Smooth muscle cell of bladder (primary cell): ENCODE measurements at places on chromosomes 3 and 15. TPM values are rescaled to one million over a fixed set of nuclear protein-coding genes. Genes with fewer than 3 reads are reported as not detected.

Gene GLDN
- total RNA-seq, result 26.8 and 75.1 TPM in 2 replicates

Gene COL6A5
- not detected in 2 replicates for total RNA-seq

Gene IL5RA
- not detected in 2 replicates for total RNA-seq

Gene STARD5
- total RNA-seq, result 11.8 and 23.0 TPM in 2 replicates

Gene SELENOS
- 72.7 and 85.5 TPM in 2 replicates for total RNA-seq

Gene VEPH1
- 83.7 and 98.0 TPM in 2 replicates for total RNA-seq

Gene OR5H6
- not detected in 2 replicates for total RNA-seq

Gene RNF123
- 20.5 and 20.6 TPM in 2 replicates for total RNA-seq

Gene RARB
- 4.4 and 10.3 TPM in 2 replicates for total RNA-seq

Gene ABI3BP
- total RNA-seq, result 1.3 and 4.3 TPM in 2 replicates

Gene COMMD2
- 19.2 and 25.9 TPM in 2 replicates for total RNA-seq

Gene PRR20G
- total RNA-seq, result not detected in 2 replicates

Gene GAP43
- total RNA-seq, result 0.14 and 0.28 TPM in 2 replicates

Gene TGM5
- not detected in 2 replicates for total RNA-seq
